Endodermal cell (in vitro differentiated cells): ENCODE measurements at places on chromosomes 2 and 18. TPM values are rescaled to one million over a fixed set of nuclear protein-coding genes. Genes with fewer than 3 reads are reported as not detected.

Gene ZAP70
- total RNA-seq: 8.3 to 13.4 TPM (median 9.0 TPM) in 3 replicates

Gene KIF1A
- 58.7 and 58.8 TPM in 2 replicates for total RNA-seq

DNA sequence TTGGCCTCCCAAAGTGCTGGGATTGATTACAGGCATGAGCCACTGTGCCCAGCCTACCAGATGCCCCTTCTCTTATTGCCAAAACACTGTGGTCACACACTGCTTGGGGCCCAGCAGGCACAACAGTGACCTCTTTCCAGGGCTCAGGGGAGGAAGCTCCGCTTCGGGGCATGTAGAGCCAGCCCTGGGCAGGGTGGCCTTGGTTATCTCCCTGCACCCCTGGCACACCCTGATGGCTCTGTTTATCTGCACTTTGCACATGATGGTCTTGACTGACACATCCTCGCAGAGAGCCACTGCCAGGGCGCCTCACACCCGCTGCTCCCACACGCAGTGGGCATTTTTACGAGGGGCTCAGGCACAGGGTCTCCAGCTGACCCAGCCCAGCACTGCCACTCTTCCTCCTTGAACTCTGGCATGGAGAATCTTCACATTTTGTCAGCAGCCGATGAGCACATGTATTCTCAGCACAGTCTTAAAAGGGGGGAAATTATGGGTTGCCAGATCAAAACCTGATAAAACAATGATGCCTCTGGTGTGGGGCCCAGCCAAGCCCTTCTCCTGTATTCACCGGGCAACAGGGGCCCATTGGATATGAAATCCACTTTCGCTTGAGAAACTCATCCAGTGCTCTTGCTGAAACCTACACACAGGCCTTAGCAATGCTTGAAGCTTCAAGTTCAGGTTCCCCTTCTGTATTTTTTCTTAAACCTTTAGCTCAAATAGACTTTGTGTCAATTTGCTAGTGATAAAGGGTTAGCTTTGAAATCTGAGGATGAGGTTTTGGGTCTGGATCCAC, 5.9 kb downstream of the GYPC start:
- no peak overlapping the region for H3K27ac ChIP-seq
- peaks cover 11% of the 10 kb centered on the region for H3K4me1 ChIP-seq
- H3K4me3 ChIP-seq: no peak overlapping the region

GRCh38 chr2:211930331-211930730, 608.3 kb downstream of the ERBB4 start:
- H3K4me3 ChIP-seq: no peak overlapping the region
- no peaks in the 10 kb centered on the region for H3K4me1 ChIP-seq
- H3K36me3 ChIP-seq: no peaks in the 10 kb centered on the region

DNA sequence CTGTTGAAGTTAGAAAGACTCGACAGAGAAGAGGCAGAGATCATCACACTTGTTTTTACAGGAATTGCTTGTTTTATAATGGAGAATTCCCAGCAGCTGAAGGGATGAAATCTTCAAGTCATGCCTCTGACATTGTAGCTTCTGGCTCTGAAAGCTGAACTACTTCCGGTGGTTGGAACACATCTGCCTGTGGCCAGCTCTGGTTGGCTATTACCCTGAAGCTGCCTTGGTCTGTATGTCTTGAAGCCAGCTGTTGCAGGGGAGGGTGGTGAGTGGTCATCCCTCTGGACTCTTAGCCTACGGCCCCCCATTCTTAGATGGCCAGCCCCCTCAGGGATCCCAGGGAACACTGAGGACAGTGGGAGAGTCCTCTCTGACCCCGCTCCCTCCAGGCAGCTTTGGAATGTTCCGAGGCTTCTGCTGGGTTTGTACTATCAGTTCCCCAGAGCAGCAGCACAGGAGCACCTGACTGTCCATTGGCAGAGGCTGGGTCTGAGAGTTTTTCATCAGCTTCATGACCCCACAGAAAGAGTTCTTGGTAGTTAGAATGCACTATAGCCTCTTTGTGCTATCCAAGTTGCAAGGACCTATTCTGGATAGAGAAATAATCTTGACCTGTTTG, 87.4 kb upstream of the CAPN13 start:
- H3K4me3 ChIP-seq: no peak overlapping the region
- DNase-seq: no peak
- no peak overlapping the region for H3K27ac ChIP-seq
- no peaks in the 10 kb centered on the region for H3K4me1 ChIP-seq
- H3K36me3 ChIP-seq: no peaks in the 10 kb centered on the region

- no peaks in the 10 kb centered on the region for H3K27me3 ChIP-seq
- no peaks in the 10 kb centered on the region for H3K36me3 ChIP-seq
- peaks cover 11% of the 10 kb centered on the region for H3K4me1 ChIP-seq
- H3K4me3 ChIP-seq: no peak overlapping the region
These were observed 483.2 kb downstream of the METTL4 start for GRCh38 chr18:2087877-2088673.

GRCh38 chr2:25586726-25587144, 86.6 kb downstream of the DTNB start:
- no peak overlapping the region for H3K27ac ChIP-seq
- no peaks in the 10 kb centered on the region for H3K27me3 ChIP-seq
- DNase-seq: no peak
- H3K36me3 ChIP-seq: no peaks in the 10 kb centered on the region
- H3K4me3 ChIP-seq: no peak overlapping the region
